ENCODE measurements at places on chromosomes 1 and 21.

DNA sequence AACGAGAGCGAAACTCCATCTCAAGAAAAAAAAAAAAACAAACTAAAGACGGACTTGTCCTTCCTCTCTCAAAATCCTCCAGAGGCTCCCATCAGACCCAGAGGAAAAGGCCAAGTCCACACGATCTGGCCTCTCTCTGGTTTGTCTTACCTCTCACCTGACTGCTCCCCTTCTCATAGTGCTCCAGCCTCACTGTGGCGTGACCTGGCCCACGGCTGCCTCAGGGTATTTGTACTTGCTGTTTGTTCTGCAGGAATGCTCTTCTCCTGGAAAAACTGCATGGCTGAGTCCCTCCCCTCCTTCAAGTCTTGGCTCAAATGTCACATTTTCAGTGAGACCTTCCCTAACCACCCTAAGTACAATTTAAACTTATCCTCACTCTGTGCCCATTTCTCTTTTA, 8.0 kb upstream of the BRWD1 start:
- DNase-seq: no peak

DNA sequence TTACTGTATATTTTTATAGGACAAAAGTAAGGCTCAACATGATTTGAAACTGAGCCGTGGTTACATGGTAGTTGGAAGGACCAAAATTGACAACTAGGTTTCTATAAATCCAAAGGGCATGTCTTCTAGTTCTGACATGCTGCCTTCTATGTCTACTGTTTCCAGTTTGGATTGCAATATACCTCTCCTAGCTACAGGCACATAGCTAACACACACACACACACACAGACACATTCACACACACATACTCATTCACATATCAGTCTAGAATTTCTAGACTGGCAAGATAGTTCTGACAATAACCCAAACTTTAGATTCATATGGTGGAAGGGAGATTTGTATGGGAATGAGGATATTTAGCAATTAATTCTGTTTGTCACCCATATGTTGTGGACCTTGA, 544.8 kb upstream of the CAMK1G start:
- no peak for DNase-seq

- DNase-seq: no peak
Observed at GRCh38 chr1:219066631-219067349, 106.9 kb upstream of the LYPLAL1 start.

DNA sequence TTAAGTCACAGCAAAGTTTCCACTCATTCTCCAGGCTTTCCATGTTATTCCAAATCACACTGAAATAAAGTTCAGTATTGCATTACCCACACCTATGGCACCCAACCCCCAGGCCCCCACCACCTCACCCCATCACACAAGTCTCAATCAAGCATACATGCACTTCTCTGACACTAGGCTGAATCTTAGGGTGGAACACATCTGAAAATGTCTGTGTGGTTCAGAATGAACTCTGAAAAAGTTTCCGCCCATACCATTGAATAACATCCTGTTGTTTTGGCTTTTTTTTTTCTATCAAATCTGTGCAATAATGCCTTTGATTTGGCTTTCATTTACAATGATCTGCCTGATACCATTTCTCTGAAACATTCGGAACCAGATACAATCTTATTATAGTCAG, 25.8 kb upstream of the LRRC8C start:
- DNase-seq: no peak

GRCh38 chr1:52709016-52709415, 10.9 kb upstream of the COA7 start:
- DNase-seq: no peak

DNA sequence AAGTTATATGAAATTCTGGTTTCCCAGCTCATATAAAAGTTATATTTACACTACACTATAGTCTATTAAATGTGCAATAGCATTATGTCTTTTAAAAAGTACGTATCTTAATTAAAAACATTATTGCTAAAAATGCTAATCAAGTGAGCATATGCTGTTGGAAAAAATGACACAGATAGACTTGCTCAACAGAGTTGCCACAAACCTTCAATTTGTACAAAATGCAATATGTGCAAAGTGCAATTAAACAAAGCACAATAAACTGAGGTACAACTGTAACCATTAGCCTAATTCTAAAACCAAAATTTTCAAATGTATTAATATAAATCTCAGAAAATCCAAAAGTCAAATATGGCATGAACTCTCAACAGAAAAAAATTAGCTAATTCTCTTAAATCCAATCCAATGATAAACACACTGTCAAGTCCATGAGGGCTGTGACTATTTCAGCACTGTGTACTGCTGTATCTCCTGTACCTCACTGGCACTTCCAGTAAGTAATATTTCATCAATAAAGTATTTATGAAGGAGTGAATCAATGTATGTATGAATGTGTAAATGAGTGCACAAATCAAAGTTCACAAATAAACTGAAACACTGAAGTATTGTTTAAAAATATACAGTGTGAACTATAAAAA, 116.3 kb downstream of the AKT3 start:
- no peak for DNase-seq

DNA sequence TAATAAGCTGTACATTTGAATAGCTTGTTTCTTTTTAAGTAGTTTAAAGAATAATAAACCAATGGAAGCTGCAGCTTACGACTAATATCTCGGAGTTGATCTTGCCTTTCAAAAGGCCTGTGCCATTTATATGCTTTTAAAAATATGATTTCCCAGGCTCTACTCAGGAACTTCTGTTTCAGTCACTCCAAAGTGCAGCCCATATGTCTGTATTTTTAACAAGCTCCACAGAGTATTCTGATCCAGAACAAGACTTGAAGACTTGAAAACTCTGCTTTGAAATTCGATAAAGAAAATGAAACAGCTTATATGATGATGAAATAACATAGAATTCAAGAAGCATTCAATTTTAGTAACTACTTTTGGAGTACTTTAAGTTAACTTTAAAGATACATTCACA, 79.1 kb upstream of the PLPPR4 start:
- DNase-seq: no peak

GRCh38 chr1:18972531-18972930, 16.1 kb upstream of the IFFO2 start:
- no peak for DNase-seq

DNA sequence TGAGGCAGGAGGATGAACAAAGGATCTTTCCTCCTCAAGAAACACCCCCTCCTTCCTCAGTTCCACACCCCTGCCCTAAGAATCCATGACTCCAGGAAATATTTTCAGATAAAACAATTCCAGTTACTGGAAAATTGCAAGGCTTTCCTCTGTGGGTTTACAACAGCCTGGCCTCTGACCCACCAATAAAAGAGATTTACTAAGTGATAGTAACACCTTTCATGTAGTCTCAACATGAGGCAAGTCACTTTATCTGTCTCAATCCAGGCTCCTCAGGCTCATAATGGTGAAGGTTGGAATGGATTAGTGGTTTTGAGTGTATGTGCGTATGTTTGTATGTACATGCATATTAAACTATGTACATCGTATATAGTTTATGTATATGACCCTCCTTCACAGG, 71.4 kb upstream of the PPP2R5A start:
- no peak for DNase-seq

DNA sequence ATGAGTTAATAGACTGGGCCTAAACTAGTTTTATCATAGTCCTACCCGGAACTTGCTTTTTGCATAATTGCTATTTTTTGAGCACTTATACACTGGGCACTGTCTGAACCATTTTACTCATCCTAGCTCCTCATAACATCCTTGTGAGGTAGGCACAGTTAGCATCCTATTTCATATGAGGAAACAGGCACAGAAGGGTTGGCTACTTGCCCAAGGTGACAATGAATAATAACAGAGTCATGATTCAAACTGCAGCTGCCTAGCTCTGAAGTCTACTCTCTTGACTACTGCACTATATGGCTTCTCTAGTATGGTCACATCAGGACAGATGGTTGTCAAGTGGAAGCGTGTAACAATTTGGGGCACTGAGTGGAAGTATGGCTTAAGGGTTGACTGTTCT, 18.2 kb upstream of the RC3H1 start:
- no peak for DNase-seq

GRCh38 chr1:97562081-97562480, 358.8 kb downstream of the DPYD start:
- DNase-seq: no peak

Data from coronary artery (tissue), 2 donors.